ENCODE measurements at places on chromosomes 2 and 18. TPM values are rescaled to one million over a fixed set of nuclear protein-coding genes. Genes with fewer than 3 reads are reported as not detected.

Gene GPR35
- polyA plus RNA-seq: 0.09 TPM

Gene MYO3B
- 0.06 TPM for polyA plus RNA-seq

Gene CPS1
- 10.8 TPM for polyA plus RNA-seq

Gene CPO
- polyA plus RNA-seq: not detected

Gene SULT1C2
- polyA plus RNA-seq: not detected

Gene DOK6
- 7.8 TPM for polyA plus RNA-seq

Gene VAMP5
- polyA plus RNA-seq: 190 TPM

Gene MAPRE3
- polyA plus RNA-seq: 21.0 TPM

Gene UGT1A4
- polyA plus RNA-seq: not detected

Gene INPP5D
- polyA plus RNA-seq: 0.01 TPM

Gene ITGB6
- polyA plus RNA-seq: 0.01 TPM

Gene NCK2
- 20.3 TPM for polyA plus RNA-seq

Gene APCDD1
- 15.3 TPM for polyA plus RNA-seq

Gene BMPR2
- 44.1 TPM for polyA plus RNA-seq

Gene NPAS2
- 4.9 TPM for polyA plus RNA-seq

Gene MREG
- 2.4 TPM for polyA plus RNA-seq

Gene HRH4
- polyA plus RNA-seq: not detected

Gene CXCR4
- polyA plus RNA-seq: 0.03 TPM

Gene RNU2-63P
- polyA plus RNA-seq: not detected

Gene MEP1B
- polyA plus RNA-seq: not detected

Gene CYRIA
- 3.6 TPM for polyA plus RNA-seq

Gene ZNF236
- 2.9 TPM for polyA plus RNA-seq

Gene SKA1
- polyA plus RNA-seq: 16.3 TPM
